ENCODE measurements at places on chromosomes 5 and 9.

GRCh38 chr5:176446884-176447590 lies 1.1 kb upstream of the FAF2 start:
- DNase-seq = peak; percentile 29

GRCh38 chr9:113771199-113771598 lies 104.9 kb upstream of the ZNF618 start:
- no peak for DNase-seq

- no peak for DNase-seq
Observed at GRCh38 chr5:169719360-169720314, 82.6 kb downstream of the DOCK2 start.

GRCh38 chr5:107563959-107564544 lies 106.7 kb downstream of the EFNA5 start:
- DNase-seq = no peak

GRCh38 chr9:87269296-87270176 lies 228.1 kb upstream of the DAPK1 start:
- no peak for DNase-seq

DNA sequence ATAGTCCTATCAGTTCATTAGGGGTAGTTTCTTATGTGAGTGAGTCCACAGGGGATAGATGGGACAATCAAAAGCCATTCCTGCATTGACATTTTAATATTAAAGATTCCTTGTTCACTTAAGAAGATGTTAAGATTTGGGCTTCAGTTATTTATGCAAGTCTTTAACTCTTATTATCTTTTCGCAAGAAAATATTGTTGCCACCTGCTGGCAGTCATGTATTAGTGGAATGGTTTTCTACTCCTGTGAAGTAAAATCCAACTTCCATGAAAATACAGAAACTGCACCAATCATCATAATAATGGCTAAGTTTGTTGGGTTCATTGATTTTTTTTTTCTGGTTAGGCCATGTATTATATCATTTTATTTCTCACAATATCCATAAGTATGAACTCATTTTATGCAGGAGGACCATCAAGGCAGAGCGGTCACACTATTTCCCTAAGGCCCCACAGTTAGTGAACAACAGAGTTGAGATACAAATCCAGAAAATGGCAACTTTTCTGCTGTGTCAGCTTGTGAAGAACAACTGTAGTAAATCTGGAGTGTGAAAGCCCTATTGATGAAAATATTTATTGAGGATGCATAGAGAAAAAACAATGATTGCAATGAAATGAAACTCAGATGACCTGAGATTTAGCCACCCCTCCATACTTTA lies 88.5 kb upstream of the TXNDC8 start:
- DNase-seq = no peak

GRCh38 chr9:5642170-5642569 lies 13.3 kb downstream of the RIC1 start:
- no peak for DNase-seq

- no peak for DNase-seq
Observed at GRCh38 chr5:132445930-132446329, 44.6 kb downstream of the IRF1 start.

GRCh38 chr5:167916706-167917105 lies 374.7 kb upstream of the WWC1 start:
- no peak for DNase-seq

DNA sequence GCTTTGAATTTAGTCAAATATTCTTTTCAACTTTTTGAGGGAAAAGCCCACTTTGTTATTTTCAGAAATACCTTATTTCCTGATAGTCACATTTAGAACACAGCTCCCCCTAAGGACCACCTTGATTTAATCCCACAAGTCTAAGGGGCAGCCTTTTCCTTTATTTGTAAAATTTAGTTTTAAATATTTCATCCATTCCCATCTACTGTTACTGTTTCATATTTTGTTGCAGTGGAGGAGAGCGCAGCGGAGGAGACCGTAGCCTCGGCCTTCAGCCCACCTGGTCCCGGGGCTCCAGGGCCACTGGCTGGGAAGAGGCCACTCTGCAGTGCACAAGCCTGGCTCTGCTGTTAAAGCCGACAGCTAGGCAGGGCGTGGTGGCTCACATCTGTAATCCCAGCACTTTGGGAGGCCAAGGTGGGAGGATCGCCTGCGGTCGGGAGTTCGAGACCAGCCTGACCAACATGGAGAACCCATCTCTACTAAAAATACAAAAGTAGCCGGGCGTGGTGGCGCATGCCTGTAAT lies 19.6 kb downstream of the LPCAT1 start:
- no peak for DNase-seq

- DNase-seq = no peak
Observed at GRCh38 chr9:123911024-123911423, 18.9 kb downstream of the DENND1A start.

- no peak for DNase-seq
Observed at GRCh38 chr9:131457746-131458145, 45.0 kb upstream of the POMT1 start.

- no peak for DNase-seq
Observed at GRCh38 chr5:57320582-57320981, 146.7 kb downstream of the GPBP1 start.

GRCh38 chr9:1276474-1276873 lies 226.3 kb downstream of the DMRT2 start:
- no peak for DNase-seq

DNA sequence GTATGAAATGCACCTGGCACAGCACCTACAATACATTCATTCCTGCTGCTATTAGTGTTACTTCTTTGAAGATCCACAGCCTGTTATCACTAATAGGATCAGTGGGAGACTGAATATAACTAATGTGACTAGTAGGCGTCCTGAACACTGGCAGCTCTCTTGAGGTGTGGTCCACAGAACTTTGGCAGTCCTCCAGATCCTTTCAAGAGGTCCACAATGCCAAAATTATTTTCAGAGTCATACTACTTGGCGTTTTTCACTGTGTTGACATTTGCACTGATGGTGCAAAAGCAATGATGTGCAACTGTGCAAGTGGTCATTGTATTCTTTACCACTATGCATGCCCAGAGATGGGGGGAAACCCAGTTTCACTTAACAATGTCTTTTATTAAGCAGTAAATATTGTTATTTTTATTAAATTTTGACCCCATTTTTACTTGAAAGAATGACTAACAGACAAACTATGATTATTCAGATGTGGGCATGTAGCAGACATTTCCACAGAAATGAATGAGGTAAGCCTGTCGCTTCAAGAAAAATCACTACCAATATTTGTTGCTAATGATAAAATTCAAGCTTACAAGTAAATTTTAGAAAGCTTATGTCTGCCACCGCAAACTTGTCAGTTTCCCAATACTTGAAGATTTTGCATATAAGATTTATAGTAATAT lies 48.9 kb downstream of the ADRB2 start:
- no peak for DNase-seq

DNA sequence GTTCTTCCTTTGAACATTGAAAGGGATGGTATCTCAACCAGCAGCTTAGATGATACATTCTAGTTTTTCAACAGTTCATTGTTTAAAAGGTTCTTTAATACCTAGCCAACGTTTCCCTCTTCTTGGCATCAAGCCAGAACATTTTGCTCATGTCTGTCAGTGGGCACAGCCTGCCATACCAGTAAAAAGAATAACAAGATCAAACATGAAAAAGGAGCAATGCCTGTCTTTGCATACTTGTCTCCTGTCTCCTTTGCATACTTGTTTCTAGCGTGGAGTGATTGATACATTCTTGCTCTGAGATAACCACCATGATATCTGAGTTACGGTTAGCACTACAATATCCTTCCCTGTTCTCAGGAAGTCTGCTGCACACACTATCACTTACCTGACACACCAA lies 248.6 kb upstream of the DAPK1 start:
- DNase-seq = no peak

DNA sequence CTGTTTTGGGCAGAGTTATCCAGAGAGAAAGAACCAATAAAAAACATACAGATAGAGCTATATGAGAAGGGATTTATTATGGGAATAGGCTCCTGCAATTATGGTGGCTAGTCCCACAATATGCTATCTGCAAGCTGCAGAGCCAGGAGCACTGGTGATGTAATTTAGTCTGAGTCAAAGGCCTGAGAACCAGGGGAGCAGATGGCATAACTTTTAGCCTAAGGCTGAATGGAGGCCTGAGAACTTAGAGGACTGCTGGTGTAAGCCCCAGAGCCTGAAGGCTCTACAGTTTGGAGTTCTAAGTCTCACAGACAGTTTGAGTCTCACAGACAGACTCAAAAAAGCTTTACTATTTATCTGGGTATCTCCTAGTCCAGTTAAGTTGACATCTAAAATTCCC lies 263.8 kb downstream of the FBXL7 start:
- no peak for DNase-seq

GRCh38 chr5:133409210-133409674 lies 203.1 kb downstream of the FSTL4 start:
- DNase-seq = no peak

DNA sequence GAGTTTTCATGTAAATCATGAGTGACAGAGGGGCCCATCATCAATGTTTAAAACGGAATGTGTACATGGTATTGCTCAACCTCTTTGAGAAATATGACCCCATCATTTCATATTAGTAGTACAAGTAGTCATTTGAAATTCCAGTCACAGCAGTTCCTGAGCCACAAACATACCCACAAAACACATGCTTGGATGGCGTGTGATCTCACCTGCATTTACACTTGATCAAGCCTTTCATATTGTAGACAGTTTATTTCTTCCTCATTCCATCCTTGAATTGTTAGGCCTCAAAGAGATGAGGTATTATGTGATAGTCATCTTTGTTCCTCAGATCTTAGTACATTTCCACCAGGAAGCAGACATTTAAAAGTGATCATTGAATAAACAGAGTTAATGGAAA lies 96.8 kb upstream of the TAS2R1 start:
- no peak for DNase-seq

- DNase-seq = no peak
Observed at GRCh38 chr9:105233873-105234272, 10.6 kb upstream of the SLC44A1 start.

DNA sequence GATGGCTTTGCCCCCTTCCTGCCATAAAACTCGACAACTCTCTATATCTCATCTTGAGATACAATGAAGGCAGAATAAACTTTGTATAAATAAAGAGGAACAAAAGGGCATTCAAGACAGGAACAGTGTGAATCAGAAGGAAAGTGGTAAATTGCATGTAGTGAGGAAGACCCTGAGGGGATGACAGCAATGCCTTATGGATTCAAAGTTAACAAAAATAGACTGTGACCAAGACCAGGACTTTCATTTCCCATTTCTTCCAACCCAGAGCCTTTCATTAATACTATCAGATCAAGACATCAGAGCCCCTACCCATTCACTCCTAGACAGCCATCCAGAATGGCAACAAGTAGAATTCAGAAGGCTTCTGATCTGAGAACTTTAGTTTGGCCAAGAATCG lies 46.4 kb upstream of the ZNF462 start:
- DNase-seq = no peak

DNA sequence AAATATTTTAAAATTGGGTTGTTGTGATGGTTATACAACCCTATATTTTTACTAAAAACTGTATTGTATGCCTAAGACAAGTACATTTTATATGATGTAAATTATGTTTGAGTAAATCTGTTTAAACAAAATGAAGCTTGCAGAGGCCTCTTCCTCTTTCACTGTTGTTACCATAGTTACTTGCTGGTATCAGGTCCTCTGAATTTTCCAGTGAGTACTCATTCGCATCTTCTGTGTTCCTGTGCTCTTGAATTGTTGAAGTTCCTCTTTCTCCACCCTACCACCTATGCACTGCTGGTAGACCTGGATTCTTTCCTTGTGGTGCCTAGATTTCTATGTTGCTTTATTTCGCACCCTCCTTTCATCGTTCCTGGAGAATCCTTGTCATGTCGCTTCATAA lies 938.5 kb upstream of the ACO1 start:
- DNase-seq = no peak

- DNase-seq = no peak
Observed at GRCh38 chr9:117523531-117524153, 108.8 kb upstream of the ASTN2 start.

DNA sequence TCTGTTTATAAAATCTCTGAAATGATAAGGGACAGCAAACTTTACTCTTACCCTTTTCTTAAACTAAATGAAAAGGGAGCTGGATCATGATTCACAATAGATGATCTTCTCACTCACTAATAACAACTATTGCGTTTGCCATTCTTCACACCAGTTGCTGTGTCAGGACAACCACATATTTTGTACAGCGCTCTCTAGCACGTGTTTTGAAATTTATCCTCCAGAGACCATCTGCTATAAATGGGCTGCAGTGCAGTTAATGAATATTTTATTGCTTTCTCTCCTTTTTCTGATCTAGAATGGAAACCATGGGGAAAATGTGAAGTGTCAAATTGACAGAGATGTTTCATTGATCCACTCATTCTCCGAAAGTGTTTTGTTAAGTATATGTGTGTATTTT lies 258.4 kb upstream of the CCNH start:
- no peak for DNase-seq

DNA sequence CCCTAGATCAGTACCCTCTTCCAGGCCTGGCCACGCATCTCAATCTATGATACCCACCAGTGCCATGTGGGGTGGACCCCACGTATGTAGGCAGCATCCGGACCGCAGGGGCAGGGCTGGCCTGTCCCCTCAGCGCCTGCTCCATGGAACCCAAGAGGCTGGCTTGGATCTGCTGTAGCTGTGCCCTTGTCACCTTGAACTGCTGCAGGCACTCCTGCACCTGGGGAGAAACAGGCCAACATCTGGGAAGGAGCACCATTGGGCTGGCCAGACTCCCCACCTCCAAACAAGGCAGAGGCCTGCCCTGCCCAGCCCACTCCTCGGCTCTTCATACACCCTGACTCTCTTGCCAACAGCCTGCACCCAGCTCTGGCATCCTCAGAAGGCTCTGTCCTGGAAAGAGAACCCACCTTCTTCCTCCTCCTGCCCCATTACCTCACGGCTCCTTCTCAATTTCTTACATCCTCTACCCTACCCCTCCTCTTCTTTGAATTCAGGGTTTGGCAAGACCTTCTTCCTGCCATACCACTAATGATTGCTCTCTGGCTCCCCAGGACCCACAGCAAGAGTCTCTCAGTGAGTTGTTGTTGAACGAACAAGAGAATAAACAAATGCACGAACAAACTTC lies 7.7 kb downstream of the HK3 start:
- no peak for DNase-seq

DNA sequence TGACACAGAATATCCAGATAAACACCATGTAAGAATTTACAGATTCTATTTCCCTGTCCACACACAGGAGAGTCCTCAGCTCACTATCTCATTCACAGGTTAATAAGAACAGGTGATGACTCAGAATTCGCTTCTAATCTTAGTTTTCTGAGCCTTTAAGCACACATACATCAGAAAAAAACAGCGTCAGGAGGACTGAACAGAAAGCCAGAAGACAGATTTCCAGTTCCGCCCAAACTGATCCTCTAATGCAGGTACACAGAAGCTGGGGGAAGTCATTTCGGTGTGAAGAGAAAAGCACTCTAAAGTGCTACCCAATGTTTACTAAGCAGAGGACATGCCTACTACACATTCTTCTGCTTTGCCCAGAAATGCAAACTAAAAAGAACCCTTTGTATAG lies 1.6 kb downstream of the CEMIP2 start:
- peak; percentile 49 for DNase-seq

GRCh38 chr9:97791542-97791941 lies 61.5 kb upstream of the FOXE1 start:
- no peak for DNase-seq

- no peak for DNase-seq
Observed at GRCh38 chr9:71962328-71962727, 50.9 kb downstream of the C9orf85 start.

Measured in activated CD4-positive, alpha-beta T cell treated with anti-CD3 and anti-CD28 coated beads for 36 hours (primary cell).